T-helper 17 cell (primary cell): ENCODE measurements at places on chromosomes 1 and 21. TPM values are rescaled to one million over a fixed set of nuclear protein-coding genes. Genes with fewer than 3 reads are reported as not detected.

- no peak for DNase-seq
- H3K27me3 ChIP-seq: no peaks in the 10 kb centered on the region
- H3K4me1 ChIP-seq: peaks cover 16% of the 10 kb centered on the region
- no peak overlapping the region for H3K4me3 ChIP-seq
These were observed 108.0 kb downstream of the HLCS start for GRCh38 chr21:36858320-36858957.

GRCh38 chr1:62601457-62601856 lies 4.1 kb downstream of the ANGPTL3 start:
- H3K36me3 ChIP-seq: peaks cover 2% of the 10 kb centered on the region
- no peak for DNase-seq
- H3K27ac ChIP-seq: no peak overlapping the region
- H3K4me3 ChIP-seq: no peak overlapping the region
- peaks cover 2% of the 10 kb centered on the region for H3K4me1 ChIP-seq
- H3K27me3 ChIP-seq: no peaks in the 10 kb centered on the region

DNA sequence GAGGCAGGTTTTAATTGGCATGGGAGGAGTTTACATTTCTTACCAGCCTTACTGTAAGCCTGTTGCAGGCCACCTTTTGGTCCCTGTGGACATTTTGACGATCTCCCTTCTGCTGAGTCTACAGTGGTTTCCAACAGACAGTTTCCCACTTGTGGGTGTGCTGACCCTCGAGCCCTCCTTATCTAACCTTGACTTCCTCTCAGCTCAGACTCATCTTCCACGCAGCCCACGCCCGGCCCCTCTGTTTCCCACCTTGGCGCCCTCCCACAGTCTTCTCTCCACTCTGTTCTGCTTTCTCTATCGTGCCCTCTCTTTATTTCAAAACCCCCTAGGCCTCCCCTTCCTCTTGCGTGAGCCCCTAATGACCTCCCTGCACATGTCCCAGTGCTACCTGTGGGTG lies 6.1 kb upstream of the ARL8A start:
- H3K36me3 ChIP-seq: peaks cover 19% of the 10 kb centered on the region
- peak overlapping the region; percentile 81 for H3K27ac ChIP-seq
- DNase-seq: no peak
- H3K4me3 ChIP-seq: no peak overlapping the region
- peaks cover 27% of the 10 kb centered on the region for H3K4me1 ChIP-seq
- H3K27me3 ChIP-seq: no peaks in the 10 kb centered on the region

GRCh38 chr1:153977250-153978240 lies at the start of gene JTB:
Gene JTB (minus strand): TSS chr1:153977674. CDS start chr1:153977252, 422 bp downstream.
- peak within 1 kb of the TSS; percentile 82 for H3K27ac ChIP-seq
- DNase-seq: peak; percentile 75
- no peaks in the 10 kb centered on the region for H3K27me3 ChIP-seq

- DNase-seq: no peak
- peak overlapping the region; percentile 63 for H3K27ac ChIP-seq
These were observed 171.5 kb downstream of the RUNX1 start for GRCh38 chr21:34877485-34878128.

- no peak overlapping the region for H3K4me3 ChIP-seq
- H3K4me1 ChIP-seq: peaks cover 32% of the 10 kb centered on the region
- peak overlapping the region; percentile 56 for H3K27ac ChIP-seq
- DNase-seq: no peak
These were observed 64.1 kb upstream of the ATP1B1 start for GRCh38 chr1:169042377-169042776.

DNA sequence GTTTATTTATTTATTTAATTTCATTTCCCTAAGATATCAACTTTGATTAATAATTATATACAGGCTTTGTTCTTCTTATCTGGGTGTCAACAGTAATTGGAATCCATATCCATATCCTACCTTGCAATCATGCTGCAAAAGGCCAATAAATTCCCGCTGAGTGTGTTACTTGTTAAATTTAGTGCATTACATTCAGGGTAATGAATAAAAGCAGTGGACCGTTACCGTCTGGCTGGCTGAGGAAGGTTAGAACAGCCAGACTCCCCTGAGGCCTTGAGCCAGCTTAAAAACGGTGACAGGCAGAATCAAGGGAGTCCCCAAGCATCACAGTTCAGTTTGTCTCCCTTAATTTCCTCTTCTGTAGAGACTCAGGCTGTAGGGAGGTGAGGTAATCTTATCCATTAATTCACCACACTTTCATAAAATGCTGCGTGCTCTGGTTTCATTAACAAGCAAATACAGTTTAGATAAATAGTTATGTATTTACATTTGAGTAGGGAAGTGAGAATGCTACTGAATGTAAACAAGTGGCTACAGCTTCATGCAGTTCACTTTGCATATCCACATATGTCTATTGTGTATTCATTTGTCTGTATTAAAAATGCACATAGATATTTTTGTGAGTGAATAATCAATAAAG lies 888.2 kb upstream of the CXADR start:
- no peak overlapping the region for H3K27ac ChIP-seq
- H3K4me3 ChIP-seq: no peak overlapping the region
- no peak for DNase-seq
- H3K27me3 ChIP-seq: no peaks in the 10 kb centered on the region
- no peaks in the 10 kb centered on the region for H3K36me3 ChIP-seq

- no peak overlapping the region for H3K27ac ChIP-seq
- no peaks in the 10 kb centered on the region for H3K27me3 ChIP-seq
- no peak for DNase-seq
- H3K4me3 ChIP-seq: no peak overlapping the region
These were observed 17.6 kb upstream of the TSHB start for GRCh38 chr1:115012006-115012405.

GRCh38 chr1:160374306-160375110 lies 7.6 kb downstream of the NHLH1 start:
- H3K4me1 ChIP-seq: peaks cover 17% of the 10 kb centered on the region
- no peak overlapping the region for H3K4me3 ChIP-seq
- H3K36me3 ChIP-seq: no peaks in the 10 kb centered on the region
- no peak for DNase-seq

DNA sequence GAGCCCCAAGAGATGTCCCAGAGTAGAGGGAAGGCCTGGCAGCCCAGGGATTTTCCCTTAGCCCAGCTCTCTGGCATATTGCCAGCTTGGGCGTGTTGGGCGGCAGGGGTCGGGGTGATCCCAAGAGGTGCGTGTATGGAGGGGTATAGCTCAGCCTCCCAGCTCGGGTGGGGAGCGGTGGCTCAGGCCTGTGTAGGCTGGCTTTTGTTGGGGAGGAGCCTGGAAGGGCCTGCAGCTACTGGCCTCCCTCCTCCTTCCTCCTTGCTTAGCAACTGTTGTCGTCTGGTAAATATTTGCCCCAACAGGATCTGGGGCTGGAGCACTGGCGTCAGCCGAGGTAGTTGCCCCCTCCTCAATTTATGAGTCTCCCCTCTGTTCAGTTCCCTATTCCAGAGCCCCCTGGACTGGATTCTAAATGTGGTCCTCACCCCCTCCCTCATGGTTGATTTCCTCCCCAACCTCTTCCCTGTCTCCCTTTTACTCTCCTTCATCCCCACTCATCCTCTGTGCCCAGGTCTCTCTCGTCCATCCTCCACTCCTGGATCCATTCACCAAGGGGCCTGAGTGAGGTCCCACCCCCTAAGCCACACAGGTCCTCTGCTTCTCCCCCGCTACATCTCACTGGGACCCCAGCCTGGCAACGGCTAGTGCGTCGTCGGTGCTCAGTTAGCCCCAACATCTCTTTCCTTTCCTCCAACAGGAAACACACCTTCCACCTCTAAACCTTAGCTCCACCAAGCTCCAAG lies 10.3 kb upstream of the LMNA start:
- no peaks in the 10 kb centered on the region for H3K36me3 ChIP-seq
- H3K27ac ChIP-seq: peak overlapping the region; percentile 100
- peaks cover 42% of the 10 kb centered on the region for H3K4me1 ChIP-seq
- no peaks in the 10 kb centered on the region for H3K27me3 ChIP-seq

DNA sequence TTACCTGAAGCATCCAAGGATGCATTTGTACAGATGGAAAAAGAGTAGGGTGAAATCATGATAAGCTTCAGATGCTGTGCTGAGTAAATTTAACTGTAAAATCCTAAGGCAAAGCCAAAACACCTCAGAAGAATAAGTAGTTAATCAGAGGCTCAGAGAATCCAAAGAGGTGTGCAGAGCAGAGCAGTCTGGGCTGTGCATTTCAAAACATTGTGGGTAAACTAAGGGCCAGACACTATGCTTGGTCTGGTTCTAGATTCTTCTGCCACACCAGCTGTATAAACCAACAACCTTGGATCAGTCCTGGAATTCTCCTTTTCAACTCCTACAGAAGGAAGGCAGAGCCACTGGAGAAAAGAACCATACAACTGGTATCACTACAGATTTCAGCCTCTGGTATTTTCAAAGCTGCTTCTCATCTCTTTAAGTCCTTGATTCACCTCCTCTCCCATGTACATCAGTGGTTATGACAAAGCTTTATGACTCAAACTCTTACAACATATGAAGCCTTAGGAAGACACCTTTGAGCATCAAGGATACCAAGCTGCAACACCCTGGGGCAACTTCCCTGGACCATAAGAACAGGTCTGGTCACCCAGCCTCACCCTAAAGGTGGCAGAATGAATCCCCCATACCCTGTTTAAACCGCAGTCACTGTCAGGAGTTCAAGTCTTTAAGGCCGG lies 11.6 kb upstream of the HIPK1 start:
- peaks cover 7% of the 10 kb centered on the region for H3K4me1 ChIP-seq
- H3K4me3 ChIP-seq: no peak overlapping the region
- H3K27me3 ChIP-seq: peaks cover 9% of the 10 kb centered on the region
- no peak for DNase-seq

DNA sequence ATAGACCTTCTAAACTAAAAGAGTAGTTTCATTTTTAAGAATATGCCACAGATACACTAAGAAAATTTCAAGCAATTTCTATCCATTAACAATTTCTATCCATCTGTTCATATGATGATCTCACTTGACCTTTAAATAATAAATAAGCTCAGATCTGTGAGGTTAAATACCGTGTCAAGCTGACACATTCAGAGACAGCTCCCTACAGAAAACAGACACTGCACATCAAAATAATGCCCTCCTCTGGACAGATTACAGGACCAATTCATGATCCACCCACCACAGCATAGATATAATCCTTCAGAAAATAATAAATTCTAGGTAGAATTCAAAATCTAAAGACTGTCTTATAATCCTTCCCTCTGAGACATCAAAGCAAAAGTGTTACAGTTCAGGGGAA lies 49.4 kb upstream of the SEC16B start:
- H3K36me3 ChIP-seq: no peaks in the 10 kb centered on the region
- no peaks in the 10 kb centered on the region for H3K4me1 ChIP-seq
- H3K27ac ChIP-seq: no peak overlapping the region
- H3K4me3 ChIP-seq: no peak overlapping the region

The ENAH gene
- 0.73 TPM for total RNA-seq

DNA sequence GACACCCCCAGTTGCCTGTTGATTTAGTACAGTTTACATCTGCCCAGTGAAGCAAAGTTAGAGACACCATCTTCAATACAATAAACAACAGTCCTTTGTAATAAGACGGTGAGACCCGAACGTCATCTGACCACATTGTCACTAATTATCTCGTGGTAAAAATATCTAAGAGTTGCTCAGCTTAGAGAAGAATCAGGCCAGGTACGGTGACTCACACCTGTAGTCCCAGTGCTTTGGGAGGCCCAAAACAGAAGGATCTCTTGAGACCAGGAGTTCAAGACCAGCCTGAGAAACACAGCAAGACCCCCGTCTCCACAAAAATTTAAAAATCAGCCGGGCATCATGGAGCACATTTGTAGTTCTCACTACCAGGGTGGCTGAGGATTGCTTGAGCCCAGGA lies 53.5 kb downstream of the CD34 start:
- no peak for DNase-seq
- H3K27ac ChIP-seq: peak overlapping the region; percentile 77

The SDF4 gene
- total RNA-seq: 129 TPM

- peaks cover 16% of the 10 kb centered on the region for H3K36me3 ChIP-seq
- H3K27me3 ChIP-seq: peaks cover 91% of the 10 kb centered on the region
- H3K4me3 ChIP-seq: peak within 1 kb of the TSS; percentile 95
- no peak for DNase-seq
These were observed at the start of gene CHRM3 for GRCh38 chr1:239386453-239387303. Gene CHRM3 (plus strand): TSS chr1:239386568. CDS start chr1:239907452, 520,884 bp downstream.

DNA sequence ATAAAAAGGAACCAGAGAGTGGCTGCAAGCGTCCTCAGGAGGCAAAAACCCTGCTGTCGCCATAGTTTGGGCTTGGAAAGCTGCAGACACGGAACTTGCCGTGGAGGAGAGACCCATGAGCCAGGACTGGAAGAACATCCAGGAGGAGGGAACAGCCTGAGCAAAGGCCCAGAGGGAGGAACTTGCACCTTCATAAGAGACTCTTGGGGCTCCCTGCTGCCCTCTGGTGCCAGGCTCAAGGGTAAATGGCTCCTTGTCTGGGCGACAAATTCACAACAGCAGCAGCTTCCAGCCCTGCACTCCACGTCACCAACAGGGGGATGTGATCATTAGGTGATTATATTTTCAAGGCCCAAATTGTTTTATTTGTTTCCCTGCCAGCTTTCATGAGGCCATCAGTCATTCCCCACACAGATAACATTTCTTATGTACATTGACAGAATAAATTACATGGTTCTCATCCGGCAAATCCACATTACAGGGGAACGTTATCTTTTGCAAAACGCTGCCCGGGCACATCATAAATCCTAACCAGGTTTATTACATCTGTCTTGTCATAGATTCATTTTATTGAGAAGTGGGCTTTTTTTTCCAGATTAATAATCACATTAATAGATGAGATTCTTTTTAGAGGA lies 143.0 kb upstream of the GRIK3 start:
- H3K4me1 ChIP-seq: no peaks in the 10 kb centered on the region
- peaks cover 92% of the 10 kb centered on the region for H3K27me3 ChIP-seq
- no peak overlapping the region for H3K4me3 ChIP-seq

DNA sequence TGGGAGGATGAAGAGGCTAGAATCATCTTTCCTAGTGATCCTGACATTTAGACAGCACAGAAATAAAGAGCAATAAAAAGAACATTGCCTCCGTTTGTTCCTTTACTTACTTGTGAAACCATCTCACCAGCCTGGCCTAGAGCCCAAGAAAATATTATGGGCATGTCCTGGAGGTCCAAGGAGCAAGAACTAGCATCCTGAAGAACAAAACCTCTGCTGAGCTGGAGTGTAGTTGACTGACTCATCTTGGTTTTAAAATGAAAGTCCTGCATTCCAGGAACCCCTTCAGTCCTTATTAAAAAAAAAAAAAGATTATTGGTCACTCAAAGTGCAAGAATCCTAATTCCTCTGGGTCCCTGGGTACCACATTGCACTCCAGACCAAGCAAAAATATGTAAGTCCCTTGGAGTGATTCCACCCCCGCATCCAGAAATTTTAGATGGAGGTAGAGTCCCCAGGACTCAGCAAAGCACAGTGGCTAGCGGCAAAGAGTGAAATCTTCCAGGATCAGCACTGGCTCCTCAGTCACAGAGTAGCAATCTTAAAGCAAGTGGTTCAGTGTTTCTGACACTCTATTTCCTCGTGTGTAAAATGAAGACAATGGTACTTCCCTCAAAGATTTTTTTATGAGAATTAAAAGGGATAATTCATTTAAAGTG lies 7.0 kb downstream of the SMCP start:
- peaks cover 10% of the 10 kb centered on the region for H3K27me3 ChIP-seq
- peaks cover 5% of the 10 kb centered on the region for H3K4me1 ChIP-seq
- DNase-seq: no peak
- no peak overlapping the region for H3K4me3 ChIP-seq

The MROH7 gene
- 0.77 TPM for total RNA-seq
